ENCODE measurements at places on chromosomes 4 and X. TPM values are rescaled to one million over a fixed set of nuclear protein-coding genes. Genes with fewer than 3 reads are reported as not detected.

GRCh38 chrX:152619897-152620296 is 17.8 kb upstream of the GABRQ start:
- no peak overlapping the region for H3K4me3 ChIP-seq
- H3K4me1 ChIP-seq: no peaks in the 10 kb centered on the region
- no peaks in the 10 kb centered on the region for H3K36me3 ChIP-seq
- no peak for DNase-seq
- H3K27ac ChIP-seq: no peak overlapping the region

DNA sequence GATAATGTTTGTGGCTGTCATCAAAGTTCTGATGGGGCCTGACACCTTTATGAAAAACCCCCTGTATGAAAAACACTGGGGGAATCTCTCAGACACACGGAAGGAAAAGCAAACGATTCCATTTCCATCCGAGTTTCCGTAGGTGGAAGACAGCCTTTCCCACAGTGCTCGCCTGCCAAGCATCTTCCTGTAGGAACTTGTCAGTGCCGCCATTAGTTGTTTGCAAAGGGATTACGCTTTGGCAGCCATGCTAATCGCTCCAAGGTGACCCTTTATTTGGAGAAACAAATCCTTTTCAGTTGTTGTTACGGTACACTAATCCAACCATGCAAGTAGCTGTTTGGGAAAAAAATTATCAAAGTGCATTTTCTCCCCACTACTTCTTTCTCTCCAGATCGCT is 44.4 kb upstream of the STOX2 start:
- no peak overlapping the region for H3K4me3 ChIP-seq
- no peaks in the 10 kb centered on the region for H3K27me3 ChIP-seq
- no peak overlapping the region for H3K27ac ChIP-seq
- H3K4me1 ChIP-seq: peaks cover 5% of the 10 kb centered on the region
- no peak for DNase-seq
- no peaks in the 10 kb centered on the region for H3K36me3 ChIP-seq

- DNase-seq: peak; percentile 79
- no peaks in the 10 kb centered on the region for H3K36me3 ChIP-seq
- H3K27ac ChIP-seq: peak overlapping the region; percentile 97
Observed at GRCh38 chr4:54067166-54067565, 2.8 kb upstream of the CHIC2 start.

DNA sequence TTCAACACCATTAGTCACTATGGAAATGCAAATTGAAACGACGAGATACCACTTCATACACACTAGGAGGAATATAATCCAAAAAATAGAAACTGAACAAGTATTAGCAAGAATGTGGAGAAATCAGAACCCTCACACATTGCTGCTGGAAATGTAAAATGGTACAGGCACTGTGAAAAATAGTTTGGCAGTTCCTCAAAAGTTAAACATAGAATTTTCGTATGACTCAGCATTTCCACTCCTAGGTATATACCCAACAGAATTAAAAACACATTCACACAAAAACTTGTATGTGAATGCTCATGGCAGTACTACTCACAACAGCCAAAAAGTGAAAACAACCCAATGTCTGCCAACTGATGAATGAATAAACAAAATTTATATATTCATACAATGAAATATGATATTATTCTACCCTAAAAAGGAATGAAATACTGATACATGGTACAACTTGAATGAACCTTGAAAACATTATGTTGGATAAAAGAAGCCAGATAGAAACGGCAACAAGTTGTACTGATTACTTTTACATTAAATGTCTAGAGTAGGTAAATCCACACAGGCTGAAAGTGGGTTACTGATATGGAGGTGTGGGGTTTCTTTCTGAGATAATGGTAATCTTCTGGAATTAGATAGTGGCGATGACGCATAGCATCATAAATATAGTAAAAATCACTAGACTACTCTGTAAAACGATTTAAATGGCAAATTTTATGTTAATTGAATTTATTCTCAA is 22.3 kb downstream of the TEC start:
- H3K4me1 ChIP-seq: no peaks in the 10 kb centered on the region
- no peaks in the 10 kb centered on the region for H3K36me3 ChIP-seq
- no peak overlapping the region for H3K27ac ChIP-seq
- no peak for DNase-seq

The TRMT2B gene
- 15.4 TPM for total RNA-seq

The NKX1-1 gene
- not detected for total RNA-seq

The PCDH18 gene
- 11.5 TPM for total RNA-seq

The GALNTL6 gene
- total RNA-seq: not detected

The FAM114A1 gene
- 49.8 TPM for total RNA-seq
